ENCODE measurements at places on chromosomes 2 and 18.

GRCh38 chr18:1760901-1761300 is 810.4 kb downstream of the METTL4 start:
- DNase-seq: no peak

- DNase-seq: peak; percentile 82
These were observed 569 bp downstream of the BABAM2 start for GRCh38 chr2:27890924-27891672.

GRCh38 chr2:38107738-38108410 is 31.9 kb upstream of the CYP1B1 start:
- DNase-seq: no peak

- DNase-seq: peak; percentile 62
These were observed 139.2 kb downstream of the LAMA3 start for GRCh38 chr18:23828426-23828825.

DNA sequence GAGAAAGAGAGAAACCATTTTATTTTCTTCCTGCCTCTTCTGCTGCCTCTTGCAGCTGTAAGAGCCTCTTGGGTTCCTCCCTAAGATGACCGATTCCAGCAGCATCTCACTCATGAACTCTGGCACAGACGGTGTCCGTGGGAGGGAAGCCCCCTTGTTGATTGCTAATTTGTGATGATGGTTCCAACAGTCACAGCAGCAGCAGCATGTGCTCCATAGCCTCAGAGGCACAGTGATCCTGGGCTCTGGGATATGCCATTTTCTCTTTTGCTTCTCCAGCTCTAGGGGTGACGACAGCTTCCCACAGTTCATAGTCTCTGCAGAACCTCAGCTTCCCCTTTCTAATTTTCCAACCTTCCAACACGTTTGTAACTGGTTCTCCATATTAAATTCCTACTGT is 324.2 kb upstream of the HS6ST1 start:
- DNase-seq: no peak

- no peak for DNase-seq
These were observed 36.4 kb downstream of the EMILIN2 start for GRCh38 chr18:2883076-2883735.

- no peak for DNase-seq
These were observed 970.1 kb downstream of the DPP10 start for GRCh38 chr2:115412501-115412900.

DNA sequence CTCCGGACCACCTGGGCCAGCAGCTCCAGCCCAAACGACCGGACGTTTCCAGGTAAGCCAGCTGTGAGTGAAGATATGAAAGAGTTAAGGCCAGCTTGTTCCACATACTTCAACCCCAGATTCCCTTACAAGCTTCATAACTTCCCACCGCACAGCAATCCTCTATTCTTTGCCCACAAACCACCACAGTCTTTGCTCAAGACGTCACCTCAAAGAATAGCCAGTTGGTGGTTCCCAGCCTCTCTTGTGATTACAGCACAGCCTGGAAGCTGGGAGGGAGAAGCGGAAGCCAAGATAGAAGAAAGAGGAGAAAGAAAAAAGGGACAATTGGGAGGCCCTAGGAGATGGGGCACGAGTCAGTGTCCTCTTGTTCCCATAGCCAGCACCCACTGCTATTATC is 70.6 kb downstream of the NRP2 start:
- DNase-seq: no peak

GRCh38 chr18:36203360-36203895 is 16.1 kb downstream of the MOCOS start:
- DNase-seq: no peak

DNA sequence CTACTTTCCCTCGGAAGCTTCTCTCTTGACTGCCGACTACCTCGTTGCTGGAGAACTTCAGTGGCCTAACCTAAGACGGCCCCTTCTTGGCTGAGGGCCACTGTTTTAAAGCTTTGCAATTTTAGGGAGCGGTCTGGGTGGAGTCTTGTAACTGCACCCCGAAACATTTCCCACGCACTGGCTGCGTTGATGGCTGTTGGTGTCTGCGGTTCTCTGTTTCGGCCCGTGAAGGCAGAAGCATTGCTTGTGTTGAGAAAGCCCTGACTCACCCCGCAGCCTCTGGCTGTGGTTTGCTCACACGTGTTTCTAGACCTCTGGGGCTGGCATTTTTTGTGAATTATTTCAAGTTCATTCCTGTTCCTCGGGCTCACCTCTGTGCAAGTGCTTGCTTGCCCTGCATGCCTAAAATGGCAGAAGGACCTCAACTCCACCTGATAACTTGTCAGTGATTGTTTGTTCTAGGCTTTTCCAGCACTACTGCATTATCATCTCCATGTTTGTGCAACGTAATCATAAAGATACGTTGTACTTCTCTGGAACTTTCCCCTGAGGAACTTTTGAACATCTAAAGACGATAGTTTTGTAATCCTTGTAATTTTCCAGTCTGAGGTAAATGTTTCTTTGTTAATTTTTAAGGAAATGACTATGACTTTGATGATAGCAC is 94.2 kb upstream of the DLX2 start:
- peak; percentile 80 for DNase-seq

DNA sequence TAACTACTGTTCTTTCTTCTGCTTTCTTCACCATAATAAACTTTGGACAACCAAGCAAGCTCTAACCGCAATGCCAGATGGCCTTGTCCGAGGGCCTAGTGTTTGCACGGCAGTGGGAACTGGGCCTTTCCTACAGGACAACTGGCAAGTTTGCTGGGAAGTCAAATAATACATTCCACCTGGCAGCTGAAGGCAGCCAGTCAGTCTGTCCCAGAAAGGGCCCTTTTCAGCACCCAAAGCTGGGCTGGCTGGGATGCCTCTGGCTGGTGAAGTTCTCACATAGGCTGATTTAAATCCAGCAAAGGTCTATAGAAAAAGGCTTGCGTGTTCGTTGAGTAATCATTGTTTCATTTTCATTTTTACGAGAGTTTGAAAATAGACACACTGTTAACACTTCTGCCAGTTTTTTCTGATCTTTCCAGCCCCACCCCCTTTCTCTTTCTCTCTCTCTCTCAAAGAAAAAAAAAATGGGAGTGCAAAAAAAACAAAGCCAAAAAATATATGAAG is 110.0 kb upstream of the EPAS1 start:
- DNase-seq: peak; percentile 18

DNA sequence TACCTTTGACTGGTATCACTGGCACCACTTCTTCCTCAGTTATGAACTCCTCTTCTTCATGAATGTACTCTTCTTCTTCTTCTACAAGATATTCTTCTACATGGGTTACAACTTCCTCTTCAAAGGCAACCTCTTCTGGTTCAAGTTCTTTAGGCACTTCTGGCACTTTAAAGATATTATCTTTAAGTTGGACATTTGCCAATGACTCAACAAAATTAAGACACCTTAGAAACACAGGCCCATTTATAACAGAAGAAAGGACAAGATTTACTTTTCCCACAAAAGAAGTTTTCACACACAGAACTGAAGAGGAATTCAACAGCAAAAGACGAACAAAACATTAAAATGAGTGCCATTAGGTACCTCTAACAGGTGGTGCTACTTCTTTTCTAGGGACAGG is 127.3 kb downstream of the TTN start:
- DNase-seq: no peak

GRCh38 chr2:69241093-69241492 is 145.9 kb downstream of the GFPT1 start:
- no peak for DNase-seq

- no peak for DNase-seq
These were observed 32.2 kb upstream of the ST3GAL5 start for GRCh38 chr2:85920810-85921545.

GRCh38 chr2:16155366-16155765 is 215.0 kb downstream of the MYCN start:
- no peak for DNase-seq

- no peak for DNase-seq
These were observed 47.3 kb upstream of the TANK start for GRCh38 chr2:161112908-161113307.

DNA sequence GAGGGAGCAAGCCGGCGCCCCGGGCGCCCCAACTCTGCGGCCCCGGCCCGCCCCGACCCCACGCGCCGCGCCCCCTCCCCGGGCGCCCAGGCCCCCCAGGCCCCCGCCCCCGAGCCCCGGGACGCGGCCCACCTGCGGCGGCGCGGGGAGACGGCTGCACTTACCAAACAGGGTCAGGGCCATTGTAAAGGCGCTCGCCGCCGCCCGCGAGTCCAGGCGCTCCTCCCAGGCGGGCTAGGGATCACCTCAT is 526 bp downstream of the CHN1 start:
- DNase-seq: peak; percentile 29

DNA sequence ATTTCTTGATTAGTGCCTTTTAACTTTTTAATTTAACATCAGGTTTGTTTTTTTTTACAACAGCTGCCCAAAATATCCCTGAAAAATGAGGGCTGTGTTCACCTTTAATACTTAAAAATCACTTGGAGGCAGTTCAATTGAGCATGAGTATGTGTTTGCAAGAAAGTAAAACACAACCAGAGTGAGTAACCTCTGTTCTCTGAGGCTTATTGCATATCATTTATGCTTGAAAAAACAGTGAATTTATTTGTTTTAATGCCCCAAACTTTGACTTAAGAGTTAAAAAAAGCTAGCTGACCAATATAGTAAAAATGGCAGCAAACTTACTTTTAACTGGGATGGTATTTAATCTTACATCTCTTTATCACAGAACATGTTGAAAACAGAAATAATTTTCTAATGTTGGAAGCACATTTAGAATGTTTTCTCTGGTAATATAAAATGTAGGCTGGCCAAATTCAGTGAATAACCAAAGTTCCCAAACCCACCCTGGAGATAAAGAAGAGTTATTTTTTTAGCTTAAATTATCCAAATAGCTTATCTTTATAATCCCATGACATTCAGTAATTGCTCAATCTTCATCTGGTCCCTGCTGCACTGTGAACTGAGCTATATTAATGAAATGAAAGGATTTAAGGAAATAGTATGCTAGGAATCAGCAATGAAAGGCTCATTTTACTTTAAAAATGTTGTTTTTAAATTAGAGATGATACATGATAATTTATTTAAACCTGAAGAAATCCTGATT is 24.8 kb upstream of the EFEMP1 start:
- no peak for DNase-seq

- no peak for DNase-seq
These were observed 420.7 kb downstream of the METTL4 start for GRCh38 chr18:2150566-2150965.

- peak; percentile 59 for DNase-seq
These were observed 76.6 kb upstream of the MAP4K3 start for GRCh38 chr2:39513641-39514094.

GRCh38 chr2:222688917-222689316 is 17.5 kb downstream of the MOGAT1 start:
- DNase-seq: no peak

- no peak for DNase-seq
These were observed 15.0 kb upstream of the NTSR2 start for GRCh38 chr2:11684894-11685460.

DNA sequence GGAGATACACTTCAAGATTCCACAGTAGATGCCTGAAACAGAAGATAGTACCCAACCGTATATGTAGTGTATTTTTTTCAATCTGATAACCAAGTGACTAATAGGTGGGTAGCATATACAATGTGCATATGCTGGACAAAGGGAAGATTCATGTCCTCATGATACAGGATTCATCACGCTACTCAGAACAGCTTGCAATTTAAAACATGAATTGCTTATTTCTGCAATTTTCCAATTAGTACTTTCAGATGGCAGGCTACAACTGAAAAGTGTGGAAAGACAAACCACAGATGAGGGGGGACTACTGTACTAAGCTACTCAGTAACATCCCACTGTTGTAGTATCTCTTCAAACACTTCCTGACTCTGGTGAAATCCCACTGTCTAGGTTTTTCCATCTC is 3.7 kb downstream of the IER3IP1 start:
- no peak for DNase-seq

DNA sequence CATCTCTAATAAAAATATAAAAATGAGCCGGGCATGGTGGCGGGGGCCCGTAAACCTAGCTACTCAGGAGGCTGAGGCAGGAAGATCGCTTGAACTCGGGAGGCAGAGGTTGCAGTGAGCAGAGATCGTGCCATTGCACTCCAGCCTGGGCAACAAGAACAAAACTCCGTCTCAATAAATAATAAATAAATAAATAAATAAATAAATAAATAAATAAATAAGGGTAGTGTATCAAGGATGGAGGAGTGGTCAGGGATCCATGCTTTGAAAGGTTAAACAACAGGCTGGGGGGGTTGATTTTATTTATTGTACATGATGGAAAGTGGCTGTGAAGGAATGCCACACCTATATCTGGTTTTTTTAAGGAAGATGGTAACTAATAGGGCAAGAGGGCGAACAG is 63.2 kb downstream of the AP1S3 start:
- DNase-seq: no peak

DNA sequence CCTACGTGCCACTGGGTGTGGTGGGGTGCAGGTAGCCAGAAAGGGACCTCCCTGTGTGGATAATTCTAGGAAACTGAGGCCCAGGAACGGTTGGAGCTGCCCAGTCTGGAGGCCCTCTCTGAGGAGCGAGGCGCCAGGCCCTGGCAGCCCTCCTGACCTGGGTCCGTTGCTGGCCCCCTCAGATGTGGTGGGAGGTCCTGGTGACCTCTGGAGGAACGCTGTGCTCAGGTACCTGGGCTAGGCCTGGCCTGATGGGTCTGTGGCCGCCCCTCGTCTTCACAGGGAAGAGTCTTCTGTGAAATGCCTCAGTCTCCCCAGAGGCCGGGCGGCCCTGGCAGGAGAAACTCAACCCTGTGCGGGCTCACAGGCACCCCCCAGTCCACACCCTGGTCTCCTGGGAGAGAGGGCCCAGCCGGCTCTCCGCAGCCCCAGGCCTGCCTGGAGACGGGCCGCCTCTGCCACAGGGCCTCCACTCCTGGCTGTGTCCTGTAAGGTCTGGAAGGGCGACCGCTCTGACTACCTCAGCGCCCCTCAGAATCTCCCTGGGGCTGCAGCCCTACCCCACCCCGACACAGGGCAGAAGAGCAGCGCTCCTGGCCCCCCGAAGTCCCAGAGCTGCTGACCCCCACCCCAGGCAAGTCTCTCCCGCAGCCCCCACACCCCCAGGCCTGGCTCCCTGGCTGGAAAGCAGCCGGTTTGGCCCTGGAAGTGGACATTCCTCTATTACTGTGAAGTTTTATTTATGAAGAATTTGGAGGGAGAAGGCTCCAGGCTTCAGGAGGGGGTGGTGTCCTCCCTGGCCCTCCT is 3.7 kb downstream of the B3GNT7 start:
- no peak for DNase-seq

GRCh38 chr18:43719267-43719795 is 442.0 kb upstream of the SYT4 start:
- no peak for DNase-seq

- no peak for DNase-seq
These were observed 50.8 kb upstream of the FANCL start for GRCh38 chr2:58291726-58292438.

DNA sequence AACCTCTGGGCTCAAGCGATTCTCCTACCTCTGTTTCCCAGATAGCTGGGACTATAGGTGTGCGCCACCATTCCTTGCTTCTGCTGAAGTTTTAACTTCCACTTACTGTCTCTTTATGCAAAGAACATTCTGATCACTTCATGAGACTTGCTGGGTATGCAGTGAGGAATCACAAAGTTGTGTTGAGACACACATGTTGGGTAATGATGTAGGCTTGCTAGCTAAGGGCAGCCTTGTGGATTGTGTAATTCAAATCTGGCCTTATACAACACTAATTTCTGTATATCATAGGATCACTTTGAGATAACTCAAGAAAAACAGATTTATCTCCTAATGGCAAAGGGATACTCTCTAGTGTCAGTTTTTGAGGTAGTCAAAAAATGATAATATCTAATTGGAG is 24.2 kb downstream of the XRCC5 start:
- no peak for DNase-seq

- no peak for DNase-seq
These were observed 16.1 kb upstream of the CREB1 start for GRCh38 chr2:207513551-207514257.
